ENCODE measurements at places on chromosomes 11 and 22. TPM values are rescaled to one million over a fixed set of nuclear protein-coding genes. Genes with fewer than 3 reads are reported as not detected.

Gene SCGB1A1
- not detected for total RNA-seq

DNA sequence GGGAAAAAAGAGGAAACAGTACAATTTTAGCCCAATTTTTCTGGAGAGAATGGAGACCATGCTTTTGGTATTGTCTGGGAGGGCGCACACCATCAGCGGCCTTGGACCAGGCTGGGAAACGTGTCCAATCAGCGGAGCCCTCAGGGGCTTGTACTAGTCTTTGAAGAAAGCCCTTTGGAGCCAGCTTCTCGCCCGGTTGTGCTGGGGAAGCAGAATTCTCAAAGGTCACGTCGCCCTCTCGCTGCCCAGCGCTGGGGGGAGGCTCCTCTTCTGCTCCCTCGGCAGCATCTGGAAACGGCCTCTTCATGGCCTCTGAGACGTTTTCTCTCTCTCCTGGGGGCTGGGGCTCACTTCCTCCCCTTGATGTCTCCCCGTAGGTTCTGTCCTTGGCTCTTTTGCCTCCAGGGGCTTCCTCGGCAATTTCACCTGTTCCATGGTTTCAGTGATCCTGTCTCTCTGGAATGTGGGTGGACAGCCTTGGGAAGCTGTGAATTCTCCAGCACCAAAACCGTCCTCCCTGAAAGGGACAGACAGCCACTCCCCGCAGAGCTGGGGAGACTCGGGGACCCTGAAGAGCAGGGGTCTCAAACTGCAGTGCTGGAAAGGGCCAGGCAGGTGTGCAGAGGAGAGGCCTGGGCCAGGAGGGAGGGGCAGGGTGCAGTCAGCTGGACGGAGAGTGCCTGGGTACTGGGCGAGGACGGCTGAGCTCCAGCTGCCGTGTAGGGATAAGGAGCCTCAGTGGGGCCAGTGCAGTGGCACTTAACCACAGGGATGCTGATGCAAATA, 80.2 kb downstream of the RPS6KA4 start:
- no peak for DNase-seq

- no peak for DNase-seq
Measured at GRCh38 chr11:128926000-128926399, 16.7 kb downstream of the TP53AIP1 start.

Gene ALDH3B1
- 4.4 TPM for total RNA-seq

DNA sequence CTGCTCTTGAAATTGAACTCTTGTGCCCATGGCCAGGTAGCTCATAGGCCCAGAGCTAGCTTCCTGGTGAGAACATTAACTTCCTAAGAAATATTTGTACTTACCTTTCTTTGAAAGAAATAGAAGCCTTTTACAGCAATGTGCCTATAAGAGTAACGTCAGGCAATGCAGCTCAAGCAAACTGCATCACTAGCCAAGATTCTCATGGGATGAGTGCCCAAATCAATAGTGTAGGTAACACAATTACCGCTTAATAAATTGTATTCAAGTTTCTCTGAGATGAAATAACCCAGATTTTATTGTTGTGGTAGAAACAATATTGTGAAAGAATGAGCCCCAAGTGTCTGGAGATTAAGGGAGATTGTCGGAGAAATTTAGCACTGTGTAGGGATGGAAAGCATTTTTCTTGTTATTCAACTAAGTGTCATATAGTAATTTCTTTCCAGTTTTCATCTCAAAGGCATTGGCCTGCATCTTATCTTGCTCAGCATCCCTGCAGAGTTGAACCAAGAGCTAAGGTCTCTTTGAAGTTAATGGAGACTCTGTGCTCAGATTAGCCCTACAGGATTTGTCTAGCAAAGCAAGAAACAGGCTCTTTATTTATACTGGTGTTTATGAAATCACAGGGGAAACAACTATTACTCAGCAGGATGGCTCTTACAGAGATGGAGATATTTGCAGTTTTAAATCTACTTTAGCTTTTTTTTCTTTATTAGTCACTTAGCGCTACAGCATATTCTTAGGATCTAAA, 321.0 kb upstream of the PDGFD start:
- DNase-seq = no peak

DNA sequence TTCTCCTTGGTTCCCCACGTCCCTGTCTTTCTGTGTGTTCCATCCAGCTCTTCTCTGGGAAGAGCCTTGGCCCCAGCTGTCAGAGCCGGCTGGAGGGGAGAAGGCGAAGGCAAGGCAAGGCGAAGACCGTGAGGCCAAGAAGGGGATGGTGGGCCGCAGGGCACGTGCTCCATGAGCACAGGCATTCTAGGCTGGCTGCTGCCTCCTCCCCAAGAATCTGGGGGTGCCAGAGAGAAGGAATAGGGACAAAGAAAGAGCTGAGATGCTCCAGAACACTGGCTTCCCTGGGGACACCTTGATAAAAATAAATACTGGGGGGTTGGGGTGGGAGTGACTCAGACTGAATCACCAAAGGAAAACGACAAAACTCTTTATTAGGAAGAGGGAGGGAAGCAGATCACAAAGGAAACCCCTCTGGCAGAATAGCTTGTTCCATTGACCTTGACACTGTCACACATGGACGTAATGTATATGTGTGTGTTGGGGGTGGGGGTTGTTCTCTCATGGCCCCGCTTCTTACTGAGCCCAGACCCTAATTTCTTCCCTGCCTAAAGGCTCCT, 52.5 kb downstream of the NECTIN1 start:
- no peak for DNase-seq

- DNase-seq = no peak
Measured at GRCh38 chr22:50007057-50007511, 5.5 kb downstream of the IL17REL start.

- DNase-seq = no peak
Measured at GRCh38 chr11:58391879-58392278, 14.8 kb downstream of the OR5B3 start.

DNA sequence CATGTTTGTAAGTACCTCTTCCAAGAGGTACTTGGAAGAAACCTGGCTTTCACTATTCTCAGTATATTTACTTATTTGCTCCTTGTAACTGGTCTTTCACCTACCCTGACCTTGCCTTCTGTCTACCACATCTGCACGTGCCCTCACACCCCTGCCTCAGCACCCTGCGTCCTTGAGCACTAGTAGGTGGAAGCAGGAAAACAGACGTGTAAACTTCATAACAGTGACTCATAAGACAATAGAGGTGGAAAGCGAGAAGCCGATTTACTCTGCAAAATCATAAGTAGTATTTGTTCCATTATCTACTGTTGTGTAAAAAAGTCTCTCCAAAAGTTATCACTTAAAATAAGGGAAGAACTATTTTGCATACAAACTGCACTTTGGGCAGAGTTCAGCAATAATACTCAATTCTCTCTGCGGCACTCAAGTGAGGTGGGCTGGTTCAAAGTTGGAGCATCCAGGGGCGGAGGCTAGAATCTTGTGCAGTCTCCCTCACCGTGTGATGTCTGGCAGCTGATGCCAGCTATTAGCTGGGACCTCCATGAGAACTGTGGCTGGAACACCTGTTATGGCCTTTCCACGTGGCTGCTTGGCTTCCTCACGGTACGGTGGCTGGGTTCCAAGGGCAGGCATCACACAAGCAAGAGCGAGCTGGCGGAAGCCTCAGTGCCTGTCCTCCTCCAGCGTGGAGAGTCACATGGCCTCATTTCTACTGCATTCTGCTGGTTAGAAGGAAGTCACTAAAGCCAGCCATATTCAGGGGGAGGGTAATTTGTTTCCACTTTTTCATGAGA, 30.4 kb downstream of the PACS1 start:
- DNase-seq = peak; percentile 87

Gene OOSP1
- not detected for total RNA-seq

Gene ACO2
- total RNA-seq = 835 TPM

- no peak for DNase-seq
Measured at GRCh38 chr11:12813371-12814225, 139.4 kb downstream of the TEAD1 start.

Gene SPON1
- 3.0 TPM for total RNA-seq

GRCh38 chr11:57424137-57424791, 2.7 kb downstream of the SLC43A3 start:
- DNase-seq = no peak

Gene RASGRP2
- total RNA-seq = 38.4 TPM

Gene CLDN5
- total RNA-seq = 23.9 TPM

Gene F2
- total RNA-seq = 0.11 TPM

Gene SLC6A5
- not detected for total RNA-seq

DNA sequence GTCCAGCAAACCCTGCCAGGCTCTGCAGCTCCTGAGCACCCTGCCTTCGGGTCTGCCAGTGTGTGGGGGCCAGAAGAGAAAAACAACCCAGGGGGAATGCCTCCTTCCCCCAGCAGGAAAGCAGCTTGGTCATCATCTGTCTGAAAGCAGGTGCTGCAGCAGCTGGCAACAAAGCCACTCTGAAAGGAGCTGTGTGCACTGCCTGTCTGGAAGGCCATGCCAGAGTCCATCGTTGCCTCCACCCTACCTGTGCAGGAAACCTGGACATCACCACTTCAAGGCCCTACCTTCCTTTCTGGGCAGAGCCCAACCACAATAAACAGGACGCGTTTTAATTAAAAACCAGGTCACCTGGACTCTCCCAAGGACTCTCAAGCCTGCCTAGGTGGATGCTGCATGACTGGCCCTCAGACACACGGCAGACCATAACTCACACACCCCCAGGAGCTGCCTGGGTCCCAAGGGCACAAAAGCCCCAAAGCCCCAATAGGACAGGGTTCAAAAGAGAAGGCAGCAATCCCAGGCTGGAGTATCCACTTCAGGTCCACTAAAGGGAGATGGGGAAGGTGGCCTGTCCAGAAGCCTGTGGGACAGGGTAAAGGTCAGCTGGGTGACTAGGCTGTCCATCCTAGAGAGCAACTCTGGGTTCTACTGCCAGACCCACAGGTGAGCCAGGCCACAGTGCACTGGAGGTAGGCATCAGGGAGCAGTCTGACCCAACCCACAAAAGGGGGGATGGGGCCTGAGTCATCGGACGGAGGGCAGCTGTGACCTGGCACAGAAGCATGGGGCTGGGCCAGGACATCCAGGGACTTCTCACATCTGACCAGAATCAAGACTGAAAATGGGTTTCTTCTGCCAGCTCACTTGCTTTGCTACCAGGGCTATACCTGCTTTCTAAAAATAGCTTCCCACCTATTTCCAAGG, 6.1 kb downstream of the GNB1L start:
- DNase-seq = no peak

DNA sequence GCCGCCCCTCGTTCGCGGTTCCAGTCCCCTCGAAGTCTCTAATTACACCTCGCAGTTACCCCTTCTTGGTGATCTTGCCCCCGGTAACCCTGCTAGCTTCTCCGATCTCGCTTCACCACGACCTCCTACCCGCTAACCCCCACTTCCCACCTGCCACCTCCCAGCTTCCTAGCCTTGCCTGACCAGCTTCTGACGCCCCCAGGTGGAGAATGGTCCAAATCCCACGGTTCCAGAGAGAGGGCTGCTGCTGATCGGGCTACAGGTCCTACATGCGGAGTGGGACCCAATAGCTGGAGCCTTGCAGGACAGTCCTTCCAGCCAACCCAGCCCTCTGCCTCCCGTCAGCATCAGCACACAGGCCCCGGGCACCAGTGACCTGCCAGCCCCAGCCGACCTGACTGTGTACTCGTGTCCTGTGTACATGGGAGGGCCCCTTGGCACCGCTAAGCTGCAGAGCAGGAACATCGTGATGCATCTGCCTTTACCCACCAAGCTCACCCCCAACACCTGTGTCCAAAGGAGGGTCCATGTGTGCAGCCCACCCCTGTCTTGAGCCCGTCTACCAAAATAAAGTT, 31.9 kb downstream of the RRP8 start:
- no peak for DNase-seq

Gene CCDC188
- total RNA-seq = 0.30 TPM

Gene C11orf16
- not detected for total RNA-seq

Gene NAALADL1
- total RNA-seq = 3.1 TPM

- no peak for DNase-seq
Measured at GRCh38 chr11:127862406-127862805, 725.0 kb downstream of the ETS1 start.

Gene VPS51
- 88.1 TPM for total RNA-seq

- no peak for DNase-seq
Measured at GRCh38 chr11:87366763-87367405, 329.1 kb downstream of the TMEM135 start.

Gene GRAP2
- total RNA-seq = 1.6 TPM

Gene SEPTIN3
- total RNA-seq = 0.08 TPM

- no peak for DNase-seq
Measured at GRCh38 chr11:15489281-15489680, 374.6 kb downstream of the INSC start.

GRCh38 chr11:54603898-54604297, at the start of gene OR4C46:
TSS of gene OR4C46 (minus strand) at chr11:54603998. CDS start at chr11:54603998, 0 bp downstream.
- no peak for DNase-seq

Measured in Right ventricle myocardium superior (tissue), 1 donor.